Fibroblast of skin of abdomen (primary cell): ENCODE measurements at places on chromosomes 13 and 19.

DNA sequence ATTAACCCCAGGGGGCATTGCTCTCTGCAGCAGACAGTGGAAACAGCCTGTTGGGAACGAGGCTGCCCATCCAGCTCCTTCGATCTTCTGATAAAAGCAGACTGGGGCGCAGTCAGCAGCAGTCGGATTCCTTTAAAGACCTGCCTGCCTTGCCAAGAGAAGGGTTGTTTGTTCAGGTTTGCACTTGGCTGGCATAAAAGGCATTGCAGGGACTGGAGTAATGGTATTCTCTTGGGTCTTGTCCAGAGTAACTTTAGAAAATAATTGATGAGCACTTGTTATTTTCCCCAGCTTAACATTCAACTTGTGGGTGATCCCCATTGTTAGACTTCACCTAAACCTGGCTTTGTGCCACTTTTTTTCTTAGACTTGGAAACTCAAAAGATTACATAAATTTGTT is 67.3 kb upstream of the SLC10A2 start:
- DNase-seq, result no peak

DNA sequence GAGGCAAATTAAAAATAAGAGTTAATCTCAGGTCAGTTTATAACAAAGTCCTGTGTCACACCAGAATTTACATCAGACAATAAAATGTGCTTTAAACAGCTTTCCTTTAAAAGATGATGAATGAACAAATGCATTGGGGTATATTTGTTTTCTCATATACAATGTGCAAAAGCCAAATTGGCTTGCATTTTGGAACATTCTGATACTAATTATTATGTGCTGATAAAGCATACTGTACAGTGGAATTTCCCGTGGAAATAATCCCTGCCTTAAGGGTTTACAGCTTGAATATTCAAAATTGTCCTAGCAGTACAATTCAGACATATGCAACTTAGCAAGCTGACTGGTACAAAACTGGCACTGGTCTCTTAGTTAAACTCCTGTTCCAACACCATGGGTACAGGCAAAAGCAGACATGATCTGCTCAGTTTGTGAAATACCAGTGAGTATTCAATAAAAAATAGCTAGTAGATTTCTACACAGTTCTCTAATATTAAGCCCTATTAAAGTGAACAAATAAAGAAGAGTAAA is 373.4 kb downstream of the SLITRK1 start:
- DNase-seq, result no peak

- DNase-seq, result no peak
Observed at GRCh38 chr13:106710266-106710665, 142.3 kb upstream of the ARGLU1 start.

- DNase-seq, result no peak
Observed at GRCh38 chr19:32808236-32808635, 61.3 kb downstream of the SLC7A9 start.

DNA sequence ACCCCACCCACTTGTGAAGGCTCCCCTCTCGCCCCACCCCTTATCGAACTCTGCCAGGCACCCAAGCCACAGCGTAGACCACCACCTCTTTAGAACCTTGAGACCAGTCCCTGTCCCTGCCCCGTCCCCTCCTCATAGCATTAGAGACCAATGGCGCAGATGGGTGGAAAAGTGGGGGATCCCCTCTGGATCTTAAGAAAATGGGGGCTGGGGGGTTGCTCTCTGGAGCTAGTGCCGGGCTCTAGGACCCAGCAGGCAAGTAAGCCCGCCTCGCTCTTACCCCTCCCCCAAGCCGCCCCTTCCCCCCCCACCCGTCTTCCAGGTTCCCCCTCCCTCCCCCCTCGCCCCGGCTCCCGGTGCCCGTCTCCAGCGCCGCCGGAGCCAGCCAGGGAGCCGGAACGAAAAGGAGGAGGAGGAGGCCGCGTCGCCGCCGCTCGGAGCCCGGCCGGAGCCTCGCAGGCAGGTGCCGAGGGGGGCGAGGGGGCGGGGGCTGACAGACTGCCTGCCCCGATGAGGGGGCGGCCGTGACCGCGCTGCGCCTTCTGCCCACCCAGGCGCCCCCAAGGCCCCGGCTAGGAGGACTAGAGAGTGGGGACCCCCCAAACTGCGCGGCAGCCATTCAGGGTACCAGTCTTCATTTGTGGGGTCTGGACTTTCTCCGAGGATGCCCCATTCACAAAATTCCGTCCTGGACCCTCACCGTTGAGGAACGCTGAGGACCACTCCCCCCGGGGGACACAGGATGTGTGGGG is at the start of gene SPRED3:
Gene SPRED3, plus strand, starts transcription at position 349 of the 752 bp plus-strand sequence. CDS start 1,606 bp downstream, outside the sequence.
- DNase-seq, result peak; percentile 67

DNA sequence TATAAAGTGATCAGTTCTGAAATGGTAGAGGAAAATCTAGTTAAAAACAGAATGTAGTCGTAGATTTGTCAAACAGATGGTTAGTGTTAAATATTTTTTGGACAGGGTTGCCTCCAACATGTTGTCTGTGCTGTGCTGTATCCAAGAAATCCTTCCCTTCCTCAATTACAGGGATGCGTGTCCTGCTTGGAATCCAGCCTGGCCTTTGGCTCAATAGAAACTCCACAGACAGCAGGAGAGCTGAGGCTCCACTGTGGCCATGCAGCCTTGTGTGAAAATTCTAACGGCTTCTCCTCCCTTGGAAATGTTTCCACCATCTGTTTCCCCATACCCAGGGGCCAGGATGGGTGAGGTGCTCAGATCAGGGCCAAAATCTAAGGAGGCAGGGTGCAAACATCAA is 67.7 kb upstream of the USP29 start:
- DNase-seq, result no peak
